ENCODE measurements at places on chromosomes 16 and 17. TPM values are rescaled to one million over a fixed set of nuclear protein-coding genes. Genes with fewer than 3 reads are reported as not detected.

MMP2 gene
- total RNA-seq: 178 TPM

RDM1 gene
- total RNA-seq: not detected

CBX8 gene
- 5.8 TPM for total RNA-seq

NPB gene
- 0.71 TPM for total RNA-seq

MMP25 gene
- total RNA-seq: 22.7 TPM

AANAT gene
- total RNA-seq: not detected

FBXW10 gene
- 0.27 TPM for total RNA-seq

NACA2 gene
- not detected for total RNA-seq

ZDHHC7 gene
- total RNA-seq: 77.9 TPM

KCNJ2 gene
- total RNA-seq: 15.6 TPM

DNA sequence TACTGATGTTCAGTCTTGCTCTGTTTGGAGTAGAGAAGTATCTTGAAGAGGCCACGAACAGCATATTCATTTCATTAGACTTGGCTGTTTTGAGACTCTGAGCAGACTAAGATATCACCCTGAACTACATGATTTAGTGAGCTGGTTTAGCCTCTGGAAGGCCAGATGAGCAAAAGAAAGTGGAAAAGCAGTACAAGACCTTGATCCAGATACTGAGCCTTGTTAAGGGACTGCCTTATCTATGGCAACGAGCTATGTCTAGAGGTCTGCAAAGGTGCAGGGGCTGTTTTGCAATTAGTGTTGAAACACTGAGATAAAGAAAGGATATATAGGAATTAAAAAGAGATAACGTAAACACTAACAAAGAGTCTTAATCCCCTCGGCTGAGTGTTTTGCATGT, 231.4 kb downstream of the IRX3 start:
- no peak for DNase-seq

DNA sequence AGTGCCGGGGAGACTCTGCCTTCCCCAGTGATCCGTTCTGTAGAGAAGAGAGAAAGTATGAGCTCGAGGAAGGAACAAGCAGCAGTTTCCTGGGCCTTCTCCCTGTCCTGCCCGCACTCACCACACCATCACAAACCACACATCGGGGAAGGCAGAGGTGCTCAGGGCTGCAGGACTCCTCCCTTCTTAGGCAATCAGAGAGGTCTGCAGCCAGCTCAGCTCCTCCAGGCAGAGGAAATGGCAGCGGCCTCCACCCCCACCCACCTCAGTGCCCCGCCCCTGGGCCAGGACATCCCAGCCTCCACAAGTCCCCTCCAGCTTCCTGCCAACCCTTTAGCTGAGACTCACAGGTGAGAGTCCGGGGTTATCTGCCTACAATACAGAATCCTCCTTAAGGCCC, 2.0 kb downstream of the ZNF319 start:
- peak; percentile 79 for DNase-seq

DNA sequence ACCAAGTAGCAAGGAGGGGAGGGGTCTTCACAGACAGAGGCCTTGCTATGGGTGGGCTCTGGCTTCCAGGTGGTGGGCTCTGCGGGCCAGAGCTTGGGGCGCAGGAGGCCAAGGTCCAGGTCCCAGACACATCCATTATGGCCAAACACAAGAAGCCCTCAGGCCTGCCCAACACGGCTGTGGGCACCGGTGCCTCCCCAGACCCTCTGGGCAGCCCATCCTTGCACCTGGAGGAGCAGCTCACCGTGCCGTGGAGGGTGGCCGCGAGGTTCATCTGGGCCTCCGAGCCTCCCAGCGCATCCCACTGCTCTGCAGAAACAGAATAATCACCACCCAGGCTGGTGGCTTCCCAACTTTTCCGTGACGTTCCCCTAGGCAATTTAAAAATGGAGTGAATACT, 55.9 kb downstream of the TBC1D16 start:
- DNase-seq: peak; percentile 20

- no peak for DNase-seq
These were observed 21.5 kb downstream of the ITGAL start for GRCh38 chr16:30493941-30494488.

DNA sequence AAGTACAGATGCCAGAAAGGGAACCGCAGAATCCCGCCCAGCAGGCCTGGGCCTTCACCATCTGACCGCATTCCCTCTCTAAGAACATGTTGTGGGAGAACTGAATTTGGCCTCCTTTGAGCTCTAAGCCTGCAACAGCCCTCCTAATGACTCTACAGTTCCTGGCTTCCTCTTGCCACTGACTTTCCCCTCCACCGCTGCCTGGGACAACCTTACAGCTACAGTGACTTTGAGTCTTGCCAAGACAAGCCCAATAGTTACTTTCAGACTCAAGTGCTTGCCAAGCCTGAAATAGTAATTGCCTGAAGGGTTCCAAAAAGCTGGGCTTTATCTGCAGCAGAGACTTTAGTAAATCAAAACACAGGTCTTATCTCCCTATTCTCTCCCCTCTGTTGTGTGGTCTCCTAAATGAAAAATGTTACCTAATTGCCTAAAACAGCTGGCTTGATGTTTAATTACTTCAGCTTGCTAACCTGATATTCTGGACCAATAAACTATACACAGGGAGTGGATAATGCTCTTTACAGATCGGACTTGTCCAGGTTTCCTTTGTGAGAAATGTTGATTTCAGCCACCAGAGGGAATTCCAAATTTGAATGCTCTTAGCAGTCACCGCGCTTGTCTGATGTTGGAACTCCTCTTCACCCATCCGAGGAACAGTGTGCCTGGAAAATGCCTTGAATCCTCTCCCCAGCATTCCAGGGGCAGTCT, 85.1 kb upstream of the TBX2 start:
- DNase-seq: peak; percentile 54

- no peak for DNase-seq
These were observed 4.6 kb downstream of the NIP7 start for GRCh38 chr16:69344171-69344570.

DNA sequence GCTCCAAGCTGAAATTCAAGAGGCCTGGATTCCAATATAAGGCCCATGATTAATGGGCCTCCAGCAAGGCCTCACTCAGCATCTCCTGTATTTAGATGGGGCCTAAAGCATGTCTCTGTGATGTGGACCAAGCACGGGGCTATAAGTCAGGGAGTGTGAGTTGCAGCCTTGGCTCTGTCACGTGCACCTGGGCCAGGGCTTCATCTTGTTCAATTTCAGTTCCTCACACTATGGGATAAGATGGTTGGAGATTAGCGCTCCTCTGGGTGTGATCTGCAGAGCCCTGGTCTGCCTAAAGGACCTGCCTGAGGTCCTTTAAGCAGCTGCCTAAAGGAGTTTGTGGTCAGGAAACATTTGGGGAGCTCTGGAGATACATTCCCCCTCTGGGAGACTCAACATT, 25.2 kb downstream of the KLHL36 start:
- DNase-seq: no peak

DNA sequence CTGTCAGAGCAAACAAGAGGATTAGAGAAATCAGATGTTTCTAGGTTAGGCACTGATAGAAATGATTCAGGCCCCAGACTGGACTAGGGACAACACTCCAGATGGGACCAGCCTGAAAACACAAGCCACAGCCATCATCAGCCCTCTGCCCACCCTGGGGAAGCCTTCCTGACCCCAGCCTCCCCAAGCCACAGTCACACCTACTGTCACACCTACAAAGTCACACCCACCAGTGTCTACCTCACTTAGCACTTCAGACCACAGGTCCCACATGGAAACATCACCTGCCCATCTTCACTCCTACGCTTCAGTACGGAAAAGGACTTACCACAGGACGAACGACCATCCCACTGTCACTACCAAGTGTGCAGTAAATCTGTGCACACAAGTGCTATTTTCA, 197.9 kb downstream of the ZFHX3 start:
- DNase-seq: no peak

DNA sequence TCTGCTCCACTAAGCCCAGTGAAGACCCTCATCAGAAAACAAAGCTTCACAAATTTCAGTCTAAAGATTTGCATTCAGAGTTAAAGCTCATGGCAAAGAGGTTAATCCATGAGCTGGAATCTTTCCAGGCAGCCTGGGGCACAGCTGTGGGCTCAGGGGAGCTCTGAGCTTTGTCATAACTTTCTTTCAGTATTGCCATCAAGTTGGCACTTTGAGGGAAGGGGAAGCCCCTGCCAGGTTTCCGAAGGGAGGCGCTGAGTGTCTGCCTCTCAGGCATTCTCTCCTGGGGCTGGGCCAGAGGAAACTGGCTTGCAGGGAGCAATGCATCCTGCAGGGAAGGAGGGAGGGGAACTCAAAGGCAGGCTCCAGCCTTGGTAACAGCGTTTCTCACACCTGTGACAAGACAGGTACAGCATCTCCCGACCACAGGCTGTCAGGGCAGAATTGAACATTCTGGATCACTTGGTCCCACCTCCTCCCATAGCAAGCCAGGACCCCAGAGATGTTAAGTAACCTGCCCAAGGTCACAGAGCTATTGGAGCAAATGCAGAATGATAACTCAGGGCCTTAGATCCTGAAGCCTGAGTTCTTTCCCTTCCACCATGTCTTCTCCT, 3.9 kb downstream of the LPO start:
- no peak for DNase-seq

GRCh38 chr16:22789281-22789945, 24.5 kb upstream of the HS3ST2 start:
- no peak for DNase-seq

DNA sequence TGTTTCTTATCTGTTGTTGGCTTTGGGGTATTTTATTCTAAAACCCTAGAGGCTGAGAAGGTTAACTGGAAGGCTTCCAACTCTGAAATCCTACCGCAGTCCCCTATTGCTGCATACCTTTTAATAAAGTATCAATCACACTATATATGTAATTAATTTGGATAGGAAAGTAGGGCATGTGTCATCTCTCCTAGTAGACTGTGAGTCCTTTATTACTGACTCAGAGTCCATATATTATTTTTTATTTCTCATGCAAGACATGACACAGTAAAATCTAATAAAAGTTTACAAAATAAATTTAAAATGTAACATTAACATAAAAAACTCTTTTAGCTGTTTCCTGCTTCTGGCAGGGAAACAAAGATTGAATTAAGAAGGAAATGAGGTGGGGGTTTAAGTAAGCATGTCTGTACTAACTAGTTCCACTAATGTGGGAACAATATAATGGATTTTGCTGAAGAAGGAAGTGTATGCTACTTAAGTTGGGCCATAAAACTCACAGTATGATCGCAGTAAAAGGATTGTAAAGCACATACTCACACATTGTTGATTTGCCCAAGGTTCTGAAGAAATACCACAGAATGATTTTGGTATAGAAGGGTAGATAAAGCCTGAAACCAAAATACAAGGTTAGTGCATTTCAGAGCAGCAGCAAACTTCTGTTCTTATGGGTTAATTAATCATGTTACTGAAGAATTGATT, 97.6 kb upstream of the HLF start:
- no peak for DNase-seq

DNA sequence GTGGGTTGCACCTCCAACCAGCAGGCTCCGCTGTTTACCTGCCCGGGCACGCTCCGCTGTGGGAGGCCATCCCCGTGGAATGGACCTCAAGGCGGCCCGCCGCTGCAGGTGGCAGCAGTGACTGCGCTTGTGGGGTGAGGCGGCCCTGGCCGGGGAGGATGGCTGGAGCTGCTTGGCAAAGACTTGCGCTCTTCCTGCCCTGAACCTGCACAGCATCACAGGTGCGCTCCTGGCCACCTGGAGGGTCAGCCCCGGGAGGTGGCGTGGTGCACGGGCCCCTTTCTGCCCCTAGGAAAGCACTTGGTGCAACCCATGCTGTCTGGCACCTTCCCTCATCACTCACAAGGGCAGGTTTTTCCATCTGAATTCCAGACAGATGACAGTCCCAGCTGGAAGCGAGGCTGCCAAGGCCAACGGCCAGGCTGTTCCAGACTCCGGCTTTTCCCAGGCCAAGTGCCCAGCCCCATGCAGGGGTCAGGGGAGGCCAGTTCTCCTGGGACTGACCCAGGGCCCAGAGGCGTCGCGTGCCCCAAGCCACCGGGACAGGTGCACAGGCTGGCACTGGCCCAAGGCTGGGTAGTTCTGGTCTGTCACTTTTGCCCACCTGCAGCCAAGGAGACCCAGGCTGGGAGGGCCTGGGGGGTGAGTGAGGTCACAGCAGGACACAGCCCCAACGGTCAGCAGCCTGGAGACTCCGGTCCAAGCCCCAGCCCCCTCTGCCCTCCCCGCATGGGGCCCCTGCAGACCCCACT, 13.3 kb downstream of the UTS2R start:
- DNase-seq: peak; percentile 69

- no peak for DNase-seq
These were observed 116.4 kb downstream of the HS3ST3A1 start for GRCh38 chr17:13485327-13485726.

DNA sequence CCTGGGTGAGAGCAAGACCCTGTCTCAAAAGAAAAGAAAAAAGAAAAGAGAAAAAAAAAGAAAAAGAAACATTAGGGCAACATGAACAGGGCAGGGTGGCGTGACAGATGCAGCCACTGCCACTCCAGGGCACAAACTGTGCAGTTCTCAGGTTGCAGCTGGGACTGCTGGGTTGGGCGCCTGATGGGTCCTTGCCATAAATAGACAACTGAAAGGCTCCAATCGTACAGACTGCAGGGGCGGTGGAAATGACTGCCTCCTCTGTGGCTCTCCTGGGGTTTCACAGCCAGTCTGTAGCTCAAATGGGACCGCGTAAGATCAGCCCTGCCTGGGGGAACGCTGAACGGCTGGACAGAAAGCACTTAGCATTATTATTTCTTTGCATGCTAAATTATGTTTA, 130.7 kb downstream of the CPPED1 start:
- no peak for DNase-seq

DNA sequence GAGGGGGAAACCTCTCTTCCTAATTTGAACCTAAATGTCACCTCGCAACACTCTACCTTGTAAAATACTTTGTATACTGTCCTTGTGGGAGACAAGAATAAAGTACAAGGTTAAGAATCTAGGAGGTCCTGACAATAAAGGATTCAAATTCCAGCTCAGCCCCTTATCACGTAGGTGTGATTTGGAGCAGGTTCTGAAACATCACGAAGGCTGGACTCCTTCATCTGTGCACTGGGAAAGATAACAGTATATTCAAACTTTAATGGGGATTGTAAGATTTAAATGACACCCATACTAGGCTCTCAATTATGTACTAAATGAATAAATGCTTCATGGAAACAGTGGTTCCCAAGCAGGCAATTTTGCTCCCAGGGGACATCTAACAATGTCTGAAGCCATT, 2.1 kb downstream of the TXNDC11 start:
- no peak for DNase-seq
